ENCODE measurements at places on chromosomes 12 and 14. TPM values are rescaled to one million over a fixed set of nuclear protein-coding genes. Genes with fewer than 3 reads are reported as not detected.
A peak's percentile ranks its signal among the peaks of the same experiment; 100 is the strongest.

SERPINA6 gene
- polyA plus RNA-seq: not detected

CCDC38 gene
- not detected for polyA plus RNA-seq

BCL2L14 gene
- polyA plus RNA-seq: not detected

KLHL33 gene
- polyA plus RNA-seq: not detected

PAX9 gene
- not detected for polyA plus RNA-seq

DAO gene
- not detected for polyA plus RNA-seq

IGFBP6 gene
- not detected for polyA plus RNA-seq

KRT2 gene
- not detected for polyA plus RNA-seq

GALNT8 gene
- 0.04 TPM for polyA plus RNA-seq

IL23A gene
- 1.0 TPM for polyA plus RNA-seq

- no peak for DNase-seq
Observed at GRCh38 chr12:127650626-127651025, 616.3 kb upstream of the TMEM132C start.

DNA sequence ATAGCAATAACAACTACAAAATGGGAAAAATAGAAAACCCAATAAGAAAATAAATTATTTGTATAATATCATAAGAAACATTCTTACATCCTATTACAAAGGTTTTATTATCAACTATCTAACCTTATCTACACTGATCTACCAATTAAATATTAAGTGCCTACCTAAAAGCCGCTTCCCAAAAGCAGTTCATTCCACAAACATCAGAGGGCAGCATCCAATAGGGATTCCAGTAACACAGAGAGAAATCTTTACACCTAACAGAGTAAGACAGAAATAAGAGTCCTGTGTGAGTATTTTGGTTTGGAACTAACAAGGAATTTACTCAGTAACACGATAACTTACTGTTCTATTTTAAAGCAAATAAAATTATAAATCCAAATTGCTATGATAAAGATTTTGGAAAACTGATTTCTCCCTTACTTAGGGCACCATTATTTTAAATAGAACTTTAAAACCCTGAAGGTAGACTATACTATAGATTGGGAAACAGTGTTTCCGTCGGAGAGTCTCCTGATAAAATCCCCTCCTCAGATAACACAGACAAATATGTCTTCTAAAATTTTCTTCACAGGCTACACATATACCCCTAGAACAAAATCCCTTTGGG, 15.0 kb downstream of the GXYLT1 start:
- DNase-seq: peak; percentile 48

DNA sequence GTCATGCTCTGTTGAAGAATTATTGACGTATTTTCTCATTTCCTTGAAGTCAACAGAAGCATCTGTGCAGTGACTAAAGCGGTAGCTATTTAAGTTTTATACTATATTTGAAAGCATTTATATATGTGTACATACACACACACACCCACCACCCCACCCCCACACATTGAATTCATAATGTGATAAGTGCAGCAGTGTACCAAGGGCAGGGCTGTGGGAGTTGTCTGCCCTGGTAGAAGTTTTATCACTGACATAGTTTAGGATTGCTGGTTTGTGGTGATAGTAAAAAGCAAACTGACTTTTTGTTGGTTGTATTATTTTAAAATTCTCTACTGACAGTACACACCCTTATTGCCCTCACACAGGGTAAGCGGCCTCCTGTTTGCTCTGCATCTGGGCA, 39.1 kb downstream of the GAS2L3 start:
- DNase-seq: no peak

GRCh38 chr12:60977966-60978365, 1282.2 kb upstream of the USP15 start:
- DNase-seq: no peak

- DNase-seq: no peak
Observed at GRCh38 chr12:107344035-107344808, 250.9 kb upstream of the CRY1 start.

GRCh38 chr14:81211844-81212243, 8.9 kb downstream of the GTF2A1 start:
- DNase-seq: peak; percentile 47

- DNase-seq: peak; percentile 64
Observed at GRCh38 chr12:49703647-49704137, 3.5 kb downstream of the FMNL3 start.

DNA sequence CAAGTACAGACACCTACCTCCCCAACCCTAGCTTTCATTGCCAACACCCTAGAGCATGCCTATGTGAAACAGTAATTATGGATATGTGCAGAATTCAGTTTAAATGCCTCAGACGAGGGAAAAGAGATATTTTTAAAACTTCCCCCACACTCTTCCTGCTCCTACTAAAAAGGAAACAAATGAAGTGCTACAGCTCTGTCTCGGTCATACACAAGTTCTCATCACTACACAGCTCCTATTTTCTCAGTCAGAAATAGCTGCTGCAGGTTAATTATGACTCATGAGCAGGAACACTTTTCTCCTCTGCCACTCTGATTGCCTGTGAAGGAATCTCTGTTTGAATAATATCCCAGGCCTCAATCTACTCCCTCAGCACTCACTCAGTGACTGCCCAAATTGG, 703.6 kb upstream of the FLRT2 start:
- DNase-seq: no peak

DNA sequence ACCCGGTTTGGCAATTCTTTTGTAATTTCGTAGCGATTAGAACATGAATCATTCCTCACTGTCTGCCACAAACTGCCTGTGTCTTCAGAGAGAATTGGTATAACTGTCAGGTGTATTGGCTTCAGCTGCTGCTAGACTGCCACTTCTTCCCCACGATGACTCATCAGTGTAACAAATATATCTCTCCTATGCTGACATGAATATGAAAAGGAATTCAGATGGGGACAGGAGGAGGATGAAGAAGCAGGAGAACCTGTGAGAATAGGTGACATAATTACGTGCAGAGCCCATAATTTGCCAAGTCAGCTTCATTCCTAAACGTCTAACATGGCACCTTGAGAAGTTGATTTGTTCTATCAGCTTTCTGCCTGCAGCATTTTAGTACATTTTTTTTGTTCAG, 64.9 kb downstream of the FRMD6 start:
- no peak for DNase-seq

- no peak for DNase-seq
Observed at GRCh38 chr12:4796694-4797482, 76.7 kb downstream of the GALNT8 start.

DNA sequence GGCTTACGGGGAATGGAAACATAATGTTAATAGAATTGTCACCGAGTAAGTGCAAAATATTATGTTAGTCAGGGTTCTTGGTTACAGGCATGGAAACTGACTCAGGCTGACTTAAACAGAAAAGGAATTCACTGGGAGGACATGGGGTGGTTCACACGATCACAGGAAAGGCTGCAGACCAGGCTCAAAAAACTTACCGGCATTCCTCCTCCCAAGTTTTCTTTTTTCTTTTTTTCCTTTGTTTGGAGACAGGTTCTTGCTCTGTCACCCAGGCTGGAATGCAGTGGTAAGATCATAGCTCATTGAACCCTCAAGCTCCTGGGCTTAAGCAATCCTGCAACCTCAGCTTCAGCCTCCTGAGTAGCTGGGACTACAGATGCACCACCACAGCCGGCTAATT, 11.9 kb upstream of the UBE2N start:
- DNase-seq: no peak

DNA sequence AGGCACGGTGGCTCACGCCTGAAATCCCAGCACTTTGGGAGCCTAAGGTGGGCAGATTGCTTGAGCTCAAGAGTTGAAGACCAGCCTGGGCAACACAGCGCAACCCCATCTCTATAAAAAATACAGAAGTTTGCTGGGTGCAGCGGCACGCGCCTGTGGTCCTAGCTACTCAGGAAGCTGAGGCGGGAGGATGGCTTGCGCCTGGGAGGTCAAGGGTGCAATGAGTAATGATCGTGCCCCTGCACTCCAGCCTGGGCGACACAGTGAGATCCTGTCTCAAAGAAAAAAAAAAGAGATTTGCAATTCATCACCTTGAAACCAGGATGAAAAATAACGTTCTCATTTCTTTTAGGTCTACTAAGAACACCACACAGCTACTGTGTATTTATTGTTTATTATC, 4.0 kb downstream of the STX2 start:
- DNase-seq: peak; percentile 24

- DNase-seq: no peak
Observed at GRCh38 chr12:93447555-93448290, 6.0 kb upstream of the UBE2N start.

DNA sequence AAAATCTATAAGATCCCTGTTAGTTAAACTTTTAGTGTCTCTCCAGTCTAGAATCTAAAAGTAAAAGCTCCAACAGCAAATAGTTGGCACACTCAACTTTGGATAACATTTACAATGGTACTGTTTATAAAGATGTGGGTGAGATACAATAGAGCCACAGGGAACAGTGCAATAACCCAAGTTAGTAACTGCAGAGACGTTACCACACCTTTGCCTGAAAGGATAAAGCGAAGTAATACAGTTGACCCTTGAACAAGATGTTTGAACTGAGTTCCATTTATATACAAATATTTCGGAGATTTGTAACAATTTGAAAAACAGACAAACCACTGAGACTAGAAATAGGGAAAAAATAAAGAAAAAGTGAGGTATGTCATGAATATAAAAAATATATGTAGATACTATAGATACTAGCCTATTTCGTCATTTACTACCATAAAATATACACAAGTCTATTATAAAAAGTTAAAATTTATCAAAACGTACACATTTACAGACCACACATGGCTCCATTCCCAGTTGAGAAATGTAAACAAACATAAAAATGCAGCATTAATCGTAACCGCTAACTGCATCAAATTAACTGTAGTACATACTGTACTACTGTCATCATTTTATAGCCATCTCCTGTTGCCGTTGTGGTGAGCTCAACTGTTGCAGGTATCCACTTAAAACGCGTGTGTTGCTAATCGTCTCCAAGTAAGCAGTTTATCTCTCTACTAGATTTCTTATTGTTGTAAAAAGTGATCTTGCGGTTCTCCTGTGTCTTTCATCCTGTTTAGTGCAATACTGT, 56.5 kb upstream of the HIF1A start:
- no peak for DNase-seq

DNA sequence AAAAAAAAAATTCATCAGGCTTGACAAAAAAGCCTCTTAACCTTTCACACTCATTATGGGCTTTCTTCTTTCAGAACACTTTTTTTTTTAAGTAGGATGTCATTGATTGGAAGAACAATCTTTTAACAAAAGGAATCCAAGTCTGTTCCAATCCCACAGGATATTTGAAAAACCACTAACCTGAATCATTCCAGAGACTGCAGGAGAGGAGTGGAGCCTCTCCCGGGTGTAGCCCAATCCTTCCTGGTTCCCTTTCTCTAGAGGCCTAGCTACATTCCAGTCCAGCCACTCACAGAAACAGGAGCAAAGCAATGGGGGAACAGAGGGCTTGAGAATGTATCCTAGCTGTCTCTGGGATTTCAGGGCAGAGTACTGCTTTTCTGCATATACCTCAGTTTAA, 4.3 kb downstream of the MFAP5 start:
- DNase-seq: no peak

GRCh38 chr12:94867066-94867855, 136.2 kb downstream of the NDUFA12 start:
- no peak for DNase-seq

GRCh38 chr12:99920353-99920960, 64.3 kb downstream of the ANKS1B start:
- DNase-seq: no peak

DNA sequence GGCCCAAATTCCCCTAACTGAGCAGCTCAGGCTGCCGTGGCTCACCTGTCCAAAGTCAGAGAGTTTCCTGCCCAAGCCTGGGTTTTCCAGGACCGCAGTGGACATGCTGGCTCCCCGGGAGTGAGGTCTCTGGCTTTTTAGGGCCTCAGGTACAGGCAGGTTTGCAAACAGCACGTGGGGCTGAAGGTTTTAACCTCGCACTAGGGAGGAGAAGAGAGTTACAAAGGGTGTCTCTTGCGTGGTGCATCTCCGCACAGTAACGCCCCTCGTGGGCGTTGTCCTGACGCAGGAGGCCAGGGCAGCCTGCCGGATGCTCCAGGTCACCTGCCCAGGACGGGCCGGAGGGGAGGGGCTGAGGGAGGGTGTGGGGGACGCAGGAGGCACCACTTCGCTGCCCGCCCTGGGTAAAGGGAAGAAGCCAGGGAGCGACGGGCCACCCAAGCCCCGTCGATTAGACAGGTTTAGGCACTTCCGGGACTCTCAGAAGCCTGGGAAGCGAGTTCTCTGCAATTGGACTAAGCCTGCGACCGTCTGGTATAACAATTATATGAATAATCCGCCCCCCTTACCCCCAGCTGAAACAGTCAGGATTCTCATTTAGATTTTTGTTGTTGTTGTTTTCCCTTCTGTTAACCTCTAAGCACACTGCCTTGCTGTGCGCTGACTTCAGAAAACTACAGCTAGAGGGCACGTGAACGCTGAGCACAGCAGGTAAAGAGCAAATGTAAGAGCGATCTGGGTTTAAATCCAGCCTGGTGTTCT, at the start of gene PAH:
PAH (minus strand) TSS at position 219 of the 762 bp plus-strand sequence; CDS start at position 105, 114 bp downstream.
- DNase-seq: no peak

- DNase-seq: no peak
Observed at GRCh38 chr14:65421201-65421981, 8.9 kb downstream of the FUT8 start.

GRCh38 chr14:67599698-67600561, at the start of gene PIGH:
PIGH (minus strand) TSS chr14:67600268; CDS start chr14:67600203, 65 bp downstream.
- peak; percentile 86 for DNase-seq

GRCh38 chr14:105945896-105946295, 419.5 kb downstream of the TMEM121 start:
- no peak for DNase-seq

GRCh38 chr14:62002642-62003041, 240.4 kb downstream of the SNAPC1 start:
- no peak for DNase-seq

DNA sequence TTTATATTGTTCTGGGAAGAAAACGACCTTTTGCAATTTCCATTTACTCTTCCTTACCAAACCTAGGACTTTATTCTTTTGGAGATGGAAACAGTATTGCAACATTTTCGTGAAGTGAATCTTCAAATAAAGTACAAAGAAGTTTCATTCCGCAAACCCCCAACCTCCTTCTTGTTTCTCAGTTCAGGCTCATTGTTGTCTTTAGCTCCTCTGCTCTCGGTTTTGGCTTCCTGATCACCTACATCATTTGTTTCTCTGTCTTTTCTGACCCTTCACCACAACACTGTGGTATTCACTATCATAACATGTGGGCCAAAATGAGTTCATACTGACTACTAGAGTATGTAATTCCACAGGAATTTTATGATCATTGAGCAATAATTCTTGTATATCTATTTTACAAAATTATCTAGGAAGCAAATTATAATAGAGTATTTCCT, 266.8 kb downstream of the ADAMTS20 start:
- no peak for DNase-seq

DNA sequence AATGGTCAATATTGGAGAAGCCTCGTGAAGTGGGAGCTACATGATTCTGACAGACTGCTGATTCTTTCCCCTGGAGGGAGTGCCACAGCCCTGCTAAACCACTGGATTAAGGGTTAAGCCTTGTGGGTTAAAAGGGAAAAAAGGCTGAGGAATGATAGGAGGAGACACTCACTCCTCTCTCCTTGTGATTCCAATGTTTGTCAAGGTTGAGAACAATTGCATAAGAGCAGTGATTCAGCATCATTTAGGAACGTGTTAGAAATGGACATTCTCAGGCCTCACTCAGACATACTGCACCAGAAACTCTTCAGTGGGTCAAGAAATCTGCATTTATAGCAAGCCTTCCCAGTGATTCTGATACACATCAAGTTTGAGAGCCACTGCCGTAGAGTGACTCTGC, 87.8 kb upstream of the GZMB start:
- no peak for DNase-seq

Data from CD14-positive monocyte (primary cell).